GM04504 (cell line): ENCODE measurements at places on chromosomes 11 and 22.

GRCh38 chr11:42823546-42823945, 488.2 kb upstream of the API5 start:
- DNase-seq: no peak

DNA sequence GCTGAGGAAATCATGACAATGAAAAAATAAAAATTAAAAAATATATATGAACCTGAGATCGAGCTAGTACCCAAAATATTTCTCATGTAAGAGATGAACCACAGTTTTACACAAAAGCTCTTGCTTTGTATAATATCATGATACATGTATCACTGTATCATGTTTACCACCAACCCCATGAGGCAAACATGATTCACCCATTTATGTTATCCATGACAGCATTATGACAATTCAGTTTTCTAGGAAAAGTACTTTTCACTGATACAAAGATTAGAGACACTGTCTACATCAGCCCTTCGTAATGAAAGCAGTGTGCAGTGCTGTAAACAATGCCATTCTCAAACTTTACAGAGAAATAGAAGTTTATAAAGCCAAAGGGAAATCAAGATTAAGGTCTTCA, 852.5 kb upstream of the LRRC4C start:
- DNase-seq: no peak

GRCh38 chr11:11318461-11318860, 34.6 kb downstream of the CSNK2A3 start:
- no peak for DNase-seq

- DNase-seq: no peak
These were observed 16.8 kb downstream of the TRMU start for GRCh38 chr22:46352276-46352675.

GRCh38 chr11:110951037-110951949, 239.1 kb upstream of the ARHGAP20 start:
- no peak for DNase-seq

- no peak for DNase-seq
These were observed 1032.8 kb downstream of the BRD1 start for GRCh38 chr22:48794906-48795305.

GRCh38 chr22:49730656-49731055, 97.0 kb downstream of the BRD1 start:
- DNase-seq: no peak

DNA sequence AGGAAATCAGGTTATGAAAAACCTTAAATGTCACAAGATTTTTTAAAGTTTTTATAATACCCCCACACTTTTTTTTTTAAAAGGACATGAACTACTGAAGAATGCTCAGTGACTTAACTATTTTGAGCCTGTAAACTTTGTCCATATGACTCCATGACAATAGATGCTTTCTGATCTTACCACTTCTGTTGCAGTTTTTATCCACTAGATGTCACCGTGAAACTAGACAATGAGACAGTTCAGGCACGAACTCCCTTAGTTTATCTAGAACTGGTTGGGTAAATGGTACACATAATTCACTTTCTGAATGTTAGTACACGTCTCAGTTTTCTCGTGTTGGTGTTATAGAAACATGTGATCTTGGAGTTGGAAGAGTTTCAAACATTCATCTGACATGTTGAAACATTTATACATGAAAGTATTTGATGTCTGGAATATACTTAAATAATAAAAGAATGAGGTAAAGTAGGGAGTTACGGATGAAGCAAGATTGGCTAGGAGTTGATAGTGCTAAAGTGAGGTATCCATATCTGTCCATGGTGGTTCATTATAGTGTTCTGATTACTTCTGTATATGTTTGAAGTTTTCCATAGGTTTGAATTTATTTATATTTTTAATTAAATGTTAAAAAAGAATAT, 8.1 kb downstream of the CCDC15 start:
- peak; percentile 50 for DNase-seq

DNA sequence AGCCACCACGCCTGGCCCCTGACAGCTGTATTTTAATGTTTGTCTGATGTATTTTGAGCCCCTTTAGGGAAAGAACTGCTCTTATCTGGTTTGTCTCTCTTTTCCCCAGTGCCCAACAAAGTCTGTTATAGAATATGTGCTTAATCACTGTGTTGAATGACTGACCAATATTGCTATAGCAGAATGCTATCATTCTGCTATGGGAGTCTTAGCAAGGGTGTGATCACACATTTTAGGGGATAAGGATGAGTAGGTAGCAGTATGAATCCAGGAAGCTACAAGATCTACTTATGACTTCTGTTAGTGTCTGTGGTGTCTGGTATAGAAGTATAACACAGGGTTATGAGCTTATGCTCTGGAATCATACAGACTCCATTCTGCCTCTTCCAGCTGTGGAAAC, 117.5 kb upstream of the RRM1 start:
- no peak for DNase-seq

- DNase-seq: no peak
These were observed 352.7 kb upstream of the MPPED2 start for GRCh38 chr11:30938810-30939209.

DNA sequence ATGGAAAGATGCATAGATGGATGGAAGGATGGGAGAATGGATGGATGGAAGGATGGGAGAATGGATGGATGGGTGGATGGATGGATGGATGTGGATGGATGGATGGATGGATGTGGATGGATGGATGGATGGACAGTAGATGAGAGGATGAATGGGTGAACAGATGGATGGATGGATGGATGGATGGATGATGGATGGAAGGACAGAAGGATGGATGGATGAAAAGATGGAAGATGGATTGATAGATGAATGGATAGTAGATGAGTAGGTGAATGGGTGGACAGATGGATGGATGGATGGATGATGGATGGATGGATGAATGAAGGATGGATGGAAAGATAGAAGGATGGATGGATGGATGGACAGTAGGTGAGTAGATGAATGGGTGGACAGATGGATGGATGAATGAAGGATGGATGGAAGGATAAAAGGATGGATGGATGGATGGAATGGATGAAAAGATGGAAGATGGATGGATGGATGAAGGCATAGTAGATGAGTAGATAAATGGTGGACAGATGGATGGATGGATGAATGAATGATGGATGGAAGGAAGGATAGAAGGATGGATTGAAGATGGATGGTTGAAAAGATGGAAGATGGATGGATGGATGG, 15.5 kb downstream of the FGF3 start:
- no peak for DNase-seq

- DNase-seq: no peak
These were observed 30.1 kb downstream of the ANO1 start for GRCh38 chr11:70108250-70108649.

DNA sequence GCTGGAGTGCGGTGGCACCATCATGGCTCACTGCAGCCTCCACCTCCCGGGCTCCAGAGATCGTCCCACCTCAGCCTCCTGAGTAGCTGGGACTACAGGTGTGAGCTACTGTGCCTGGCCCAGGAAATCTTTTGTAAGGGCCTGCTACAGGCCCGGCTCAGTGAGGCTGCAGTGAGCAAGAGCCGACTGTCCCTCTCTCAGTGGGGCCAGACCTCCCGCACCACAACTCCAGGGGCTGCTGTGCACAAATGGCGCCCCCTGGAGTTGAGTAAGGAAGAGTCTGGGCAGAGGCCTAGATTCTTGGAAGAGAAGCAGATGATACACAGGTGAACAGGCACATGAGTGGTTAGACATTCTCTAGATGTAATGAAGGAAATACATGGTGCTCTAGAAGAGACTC, 7.0 kb downstream of the SERHL2 start:
- no peak for DNase-seq
